ENCODE measurements at places on chromosomes 5 and 9. TPM values are rescaled to one million over a fixed set of nuclear protein-coding genes. Genes with fewer than 3 reads are reported as not detected.

MRPS27 gene
- total RNA-seq = 69.3 TPM

PRDM9 gene
- total RNA-seq = not detected

CTNNAL1 gene
- total RNA-seq = 7.3 TPM

IFNA21 gene
- not detected for total RNA-seq

SLC4A9 gene
- total RNA-seq = under 0.01 TPM

DMRT2 gene
- not detected for total RNA-seq

MLANA gene
- total RNA-seq = not detected

XRCC4 gene
- total RNA-seq = 9.4 TPM

GEMIN5 gene
- total RNA-seq = 18.8 TPM

ZNF483 gene
- 37.1 TPM for total RNA-seq

IL4 gene
- not detected for total RNA-seq
